ENCODE measurements at places on chromosomes 1 and 21. TPM values are rescaled to one million over a fixed set of nuclear protein-coding genes. Genes with fewer than 3 reads are reported as not detected.

The EPB41 gene
- total RNA-seq: 56.9 TPM

The BEND5 gene
- 12.5 TPM for total RNA-seq

The GPA33 gene
- 0.10 TPM for total RNA-seq

The KRTAP27-1 gene
- not detected for total RNA-seq

The LY9 gene
- total RNA-seq: 0.89 TPM

The AIM2 gene
- 0.39 TPM for total RNA-seq

The PATJ gene
- 34.5 TPM for total RNA-seq

The TPTE gene
- not detected for total RNA-seq

The TIE1 gene
- 19.5 TPM for total RNA-seq

The CCDC185 gene
- total RNA-seq: not detected

The CTPS1 gene
- 19.9 TPM for total RNA-seq

All from skin of body (tissue), 3 donors.